ENCODE measurements at places on chromosomes 6 and 20.

DNA sequence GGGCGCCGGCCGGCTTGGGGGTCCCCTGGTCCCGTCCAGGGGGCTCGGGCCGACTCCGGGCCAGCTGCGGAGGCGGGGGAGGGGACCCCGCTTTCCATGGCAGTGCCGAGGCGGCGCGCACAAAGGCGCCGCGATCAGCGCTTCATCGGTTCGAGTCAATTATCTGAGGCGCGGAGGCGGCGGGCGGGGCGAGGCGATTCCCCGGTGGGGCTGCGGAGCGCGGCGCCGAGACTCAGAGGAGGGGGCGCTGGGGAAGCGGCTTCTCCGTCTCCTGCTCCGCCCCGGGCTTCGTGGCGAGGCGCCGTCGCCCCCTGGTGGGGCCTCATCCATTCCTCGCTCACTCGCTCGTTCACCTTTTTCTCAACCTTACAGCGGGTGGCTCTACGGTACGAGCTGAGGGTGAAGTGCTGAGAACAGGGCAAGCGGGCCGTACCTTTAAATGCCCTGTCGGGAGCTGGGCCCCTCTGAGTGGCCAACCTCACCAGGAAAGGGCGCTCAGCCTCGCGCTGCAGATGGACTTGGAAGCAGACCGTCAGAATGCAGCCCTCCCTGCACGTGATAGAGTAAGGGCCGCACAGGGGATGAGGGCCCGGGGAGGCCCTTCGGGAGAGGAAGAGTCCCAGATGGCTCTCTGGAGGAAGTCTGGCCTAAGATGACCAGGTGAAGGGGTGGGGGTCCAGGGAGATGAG lies 39.9 kb downstream of the SLC52A3 start:
- peak; percentile 28 for DNase-seq

DNA sequence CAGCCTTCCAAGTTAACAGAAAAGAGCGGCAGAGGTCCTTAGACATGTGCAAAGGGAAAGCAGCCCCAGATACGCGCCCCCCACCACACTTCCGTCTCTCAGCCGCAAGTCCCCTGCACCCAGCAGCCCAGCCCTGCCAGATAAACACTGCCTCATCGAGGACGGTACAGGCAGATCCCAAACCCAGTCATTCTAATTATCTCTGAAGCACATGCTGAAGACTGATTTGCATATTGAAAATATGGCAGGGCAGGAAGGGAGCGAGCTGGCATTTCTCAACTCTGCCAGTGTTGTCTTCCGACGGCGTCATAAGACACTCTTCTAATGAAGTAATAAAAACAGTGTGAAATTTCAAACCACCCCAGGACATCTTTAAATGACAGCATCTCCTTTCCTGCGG lies 122.8 kb upstream of the CDH4 start:
- DNase-seq: no peak

DNA sequence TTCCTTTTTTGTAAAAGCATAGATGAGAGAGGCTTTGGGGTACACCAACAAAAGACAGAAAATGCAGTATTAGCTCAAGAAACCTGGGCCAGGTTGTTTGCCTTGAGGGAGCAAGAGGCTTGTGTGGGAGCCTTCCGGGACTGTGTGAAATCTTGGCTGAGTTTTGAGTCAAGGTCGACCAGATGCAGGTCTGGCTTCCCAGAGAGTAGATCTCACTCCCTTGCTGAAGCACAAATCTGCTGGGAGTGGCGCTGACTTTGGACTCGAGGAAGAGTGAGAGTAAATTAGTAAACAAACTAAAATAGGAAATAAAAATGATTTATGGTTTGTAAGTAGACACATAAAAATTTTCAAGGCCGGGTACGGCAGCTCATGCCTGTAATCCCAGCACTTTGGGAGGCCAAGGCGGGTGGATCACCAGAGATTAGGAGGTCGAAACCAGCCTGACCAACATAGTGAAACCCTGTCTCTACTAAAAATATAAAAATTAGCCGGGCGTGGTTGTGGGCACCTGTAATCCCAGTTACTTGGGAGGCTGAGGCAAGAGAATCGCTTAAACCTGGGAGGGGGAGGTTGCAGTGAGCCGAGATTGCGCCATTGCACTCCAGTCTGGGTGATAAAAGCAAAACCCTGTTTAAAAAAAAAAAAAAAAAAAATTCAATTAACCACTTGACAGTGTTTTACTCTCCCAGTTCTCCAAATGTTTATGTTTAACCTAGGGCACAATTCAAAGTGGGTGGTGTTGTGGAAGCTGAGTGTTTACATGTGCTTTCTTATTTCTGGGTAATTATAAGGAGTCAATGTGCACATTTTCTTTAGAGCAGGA lies 27.7 kb upstream of the EDN1 start:
- DNase-seq: no peak

GRCh38 chr6:20092071-20092566 lies 120.2 kb downstream of the MBOAT1 start:
- DNase-seq: no peak

GRCh38 chr6:14475306-14475705 lies 357.7 kb downstream of the CD83 start:
- no peak for DNase-seq

GRCh38 chr6:79574174-79574573 lies 36.9 kb upstream of the LCA5 start:
- no peak for DNase-seq

Measured in stimulated activated CD4-positive, alpha-beta T cell treated with anti-CD3 and anti-CD28 coated beads, Interleukin-1b, Interleukin-23, amount 100 ng/mL, for 24 hours (primary cell).